ENCODE measurements at places on chromosomes 12 and 14. TPM values are rescaled to one million over a fixed set of nuclear protein-coding genes. Genes with fewer than 3 reads are reported as not detected.

DNA sequence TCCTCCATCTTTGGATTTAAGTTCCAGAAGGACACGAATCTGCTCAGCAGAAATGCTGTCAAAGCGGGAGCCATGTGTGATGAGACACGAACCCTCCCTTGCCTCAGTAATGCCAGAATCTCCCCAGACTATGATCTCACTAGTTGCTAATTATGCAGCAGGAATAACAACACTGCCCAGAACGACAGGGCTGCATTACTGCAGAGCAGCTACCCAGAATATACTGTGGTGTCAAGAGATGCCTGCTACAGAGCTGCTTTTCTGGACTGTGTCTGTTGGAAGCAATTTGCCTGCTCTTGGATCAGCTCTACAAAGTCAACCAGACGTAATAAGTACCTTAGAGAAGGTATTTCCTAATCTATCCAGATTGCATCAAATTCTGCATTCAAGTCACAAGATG, 5.5 kb downstream of the CSRNP2 start:
- DNase-seq = no peak
- no peaks in the 10 kb centered on the region for H3K36me3 ChIP-seq
- H3K27me3 ChIP-seq = no peaks in the 10 kb centered on the region
- H3K4me1 ChIP-seq = peaks cover 5% of the 10 kb centered on the region

- H3K4me3 ChIP-seq = no peak overlapping the region
- no peaks in the 10 kb centered on the region for H3K36me3 ChIP-seq
- no peak overlapping the region for H3K27ac ChIP-seq
- peaks cover 12% of the 10 kb centered on the region for H3K4me1 ChIP-seq
- H3K27me3 ChIP-seq = no peaks in the 10 kb centered on the region
Measured at GRCh38 chr12:96247563-96247962, 53.4 kb downstream of the ELK3 start.

DNA sequence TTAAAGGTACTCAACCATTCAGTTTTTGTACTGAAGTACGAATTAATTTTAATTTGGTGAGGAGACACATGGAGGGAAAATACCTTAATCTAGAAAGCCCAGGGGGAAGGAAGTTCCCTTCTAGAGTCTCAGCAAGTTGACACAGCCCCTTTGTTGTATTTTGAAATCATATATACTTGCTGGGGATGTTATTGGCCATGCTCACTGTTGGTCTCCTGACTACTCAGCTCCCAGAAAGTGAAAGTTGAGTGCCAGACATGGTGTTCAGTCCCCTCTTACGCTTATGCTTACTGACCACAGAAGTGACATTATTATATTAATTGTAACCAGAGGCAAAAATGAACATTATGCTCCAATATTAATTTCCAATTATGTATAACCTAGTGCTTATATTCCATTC, 28.1 kb downstream of the ARF6 start:
- no peaks in the 10 kb centered on the region for H3K27me3 ChIP-seq
- no peak overlapping the region for H3K4me3 ChIP-seq
- no peak overlapping the region for H3K27ac ChIP-seq
- H3K4me1 ChIP-seq = peaks cover 2% of the 10 kb centered on the region

GRCh38 chr14:98404811-98405210, 867.2 kb downstream of the BCL11B start:
- H3K4me3 ChIP-seq = no peak overlapping the region
- H3K27me3 ChIP-seq = no peaks in the 10 kb centered on the region
- no peaks in the 10 kb centered on the region for H3K36me3 ChIP-seq
- no peak for DNase-seq

CACNA2D4 gene
- total RNA-seq = 7.3 TPM

GRCh38 chr12:126418400-126418799, 1353.2 kb downstream of the AACS start:
- H3K4me1 ChIP-seq = no peaks in the 10 kb centered on the region
- H3K27ac ChIP-seq = no peak overlapping the region
- DNase-seq = no peak
- H3K36me3 ChIP-seq = no peaks in the 10 kb centered on the region
- H3K27me3 ChIP-seq = no peaks in the 10 kb centered on the region
- H3K4me3 ChIP-seq = no peak overlapping the region

KRT6A gene
- total RNA-seq = not detected

ERP27 gene
- 11.0 TPM for total RNA-seq

GRCh38 chr12:19856389-19856788, 417.1 kb downstream of the AEBP2 start:
- no peak overlapping the region for H3K27ac ChIP-seq
- no peak overlapping the region for H3K4me3 ChIP-seq
- no peaks in the 10 kb centered on the region for H3K27me3 ChIP-seq
- DNase-seq = no peak
- peaks cover 3% of the 10 kb centered on the region for H3K4me1 ChIP-seq
- H3K36me3 ChIP-seq = no peaks in the 10 kb centered on the region

TSPAN19 gene
- 0.66 TPM for total RNA-seq

REM2 gene
- total RNA-seq = 0.63 TPM

DNA sequence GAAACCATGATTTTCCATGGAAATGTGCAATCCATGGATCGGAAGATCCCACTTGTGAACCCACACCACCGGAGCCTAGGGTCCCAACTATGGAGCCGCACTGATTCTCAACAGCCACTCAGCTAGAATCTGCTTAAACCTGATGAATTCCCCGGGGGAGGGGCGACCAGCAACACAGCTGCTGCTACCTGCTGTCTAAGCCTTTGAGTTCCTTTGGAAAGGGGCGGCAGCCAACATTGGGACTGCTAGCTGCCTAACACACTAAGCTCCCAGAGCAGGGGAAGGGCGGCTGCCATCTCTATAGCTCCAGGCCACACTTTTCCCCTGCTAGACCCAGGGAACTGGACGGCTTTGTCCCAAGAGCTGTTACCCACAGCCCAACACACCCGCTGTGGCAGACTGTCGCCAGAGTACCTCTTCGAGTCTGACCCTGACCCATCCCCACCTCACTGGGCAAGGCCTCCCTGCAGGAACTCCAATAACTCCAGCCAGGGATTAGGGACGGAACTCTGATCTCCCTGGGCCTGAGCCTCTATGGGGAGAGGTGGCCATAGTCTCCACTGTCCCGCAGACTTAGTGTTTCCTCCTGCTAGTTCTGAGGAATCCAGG, 205.8 kb upstream of the SLC16A7 start:
- no peak overlapping the region for H3K27ac ChIP-seq
- H3K36me3 ChIP-seq = no peaks in the 10 kb centered on the region
- DNase-seq = no peak
- no peaks in the 10 kb centered on the region for H3K27me3 ChIP-seq
- H3K4me3 ChIP-seq = no peak overlapping the region

RNASE7 gene
- not detected for total RNA-seq

GRCh38 chr12:67942724-67943123, 46.5 kb upstream of the IFNG-AS1 start:
- no peaks in the 10 kb centered on the region for H3K4me1 ChIP-seq
- H3K36me3 ChIP-seq = no peaks in the 10 kb centered on the region

- DNase-seq = peak; percentile 79
- H3K4me3 ChIP-seq = no peak overlapping the region
- H3K27ac ChIP-seq = no peak overlapping the region
- no peaks in the 10 kb centered on the region for H3K36me3 ChIP-seq
- no peaks in the 10 kb centered on the region for H3K27me3 ChIP-seq
Measured at GRCh38 chr14:102574281-102575159, 17.9 kb upstream of the RCOR1 start.

- no peaks in the 10 kb centered on the region for H3K4me1 ChIP-seq
- H3K27ac ChIP-seq = no peak overlapping the region
- H3K36me3 ChIP-seq = no peaks in the 10 kb centered on the region
- no peaks in the 10 kb centered on the region for H3K27me3 ChIP-seq
- no peak overlapping the region for H3K4me3 ChIP-seq
- DNase-seq = no peak
Measured at GRCh38 chr14:24417832-24418491, 11.5 kb downstream of the CBLN3 start.

GRCh38 chr12:75428767-75429166, 37.9 kb downstream of the GLIPR1L2 start:
- no peak overlapping the region for H3K27ac ChIP-seq
- no peaks in the 10 kb centered on the region for H3K36me3 ChIP-seq
- no peak overlapping the region for H3K4me3 ChIP-seq
- no peak for DNase-seq
- H3K4me1 ChIP-seq = no peaks in the 10 kb centered on the region

PTHLH gene
- 0.72 TPM for total RNA-seq

- H3K27ac ChIP-seq = no peak overlapping the region
- no peaks in the 10 kb centered on the region for H3K36me3 ChIP-seq
- no peaks in the 10 kb centered on the region for H3K4me1 ChIP-seq
- DNase-seq = no peak
- no peaks in the 10 kb centered on the region for H3K27me3 ChIP-seq
Measured at GRCh38 chr14:33068626-33069025, 129.9 kb downstream of the NPAS3 start.

CRACR2A gene
- total RNA-seq = 6.1 TPM

DNA sequence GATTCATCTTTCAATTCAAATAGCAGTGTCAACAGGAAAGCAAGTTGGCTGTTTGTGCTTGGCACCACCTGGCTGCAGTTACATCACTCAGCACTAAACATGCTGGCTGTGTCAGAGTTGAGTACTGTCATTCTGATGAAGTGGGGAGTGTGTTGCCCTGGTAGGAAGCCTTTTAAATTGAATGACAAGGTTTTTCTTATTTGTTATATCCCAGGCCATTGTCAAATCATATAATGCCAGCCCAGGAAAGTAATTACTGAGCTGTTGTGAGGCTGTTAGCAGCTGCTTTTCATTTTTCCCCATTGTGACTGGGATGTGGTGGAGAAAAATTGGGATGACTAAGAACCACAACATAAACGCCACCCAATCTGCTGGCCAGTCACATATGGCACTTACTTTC, 106.5 kb upstream of the PRKD1 start:
- H3K36me3 ChIP-seq = no peaks in the 10 kb centered on the region
- H3K4me1 ChIP-seq = no peaks in the 10 kb centered on the region
- H3K27me3 ChIP-seq = no peaks in the 10 kb centered on the region
- no peak overlapping the region for H3K27ac ChIP-seq

CCDC92 gene
- 41.4 TPM for total RNA-seq

GRCh38 chr12:123485756-123486155, 27.8 kb downstream of the SNRNP35 start:
- no peaks in the 10 kb centered on the region for H3K36me3 ChIP-seq
- no peaks in the 10 kb centered on the region for H3K27me3 ChIP-seq
- no peak overlapping the region for H3K4me3 ChIP-seq
- DNase-seq = no peak
- no peaks in the 10 kb centered on the region for H3K4me1 ChIP-seq

DNA sequence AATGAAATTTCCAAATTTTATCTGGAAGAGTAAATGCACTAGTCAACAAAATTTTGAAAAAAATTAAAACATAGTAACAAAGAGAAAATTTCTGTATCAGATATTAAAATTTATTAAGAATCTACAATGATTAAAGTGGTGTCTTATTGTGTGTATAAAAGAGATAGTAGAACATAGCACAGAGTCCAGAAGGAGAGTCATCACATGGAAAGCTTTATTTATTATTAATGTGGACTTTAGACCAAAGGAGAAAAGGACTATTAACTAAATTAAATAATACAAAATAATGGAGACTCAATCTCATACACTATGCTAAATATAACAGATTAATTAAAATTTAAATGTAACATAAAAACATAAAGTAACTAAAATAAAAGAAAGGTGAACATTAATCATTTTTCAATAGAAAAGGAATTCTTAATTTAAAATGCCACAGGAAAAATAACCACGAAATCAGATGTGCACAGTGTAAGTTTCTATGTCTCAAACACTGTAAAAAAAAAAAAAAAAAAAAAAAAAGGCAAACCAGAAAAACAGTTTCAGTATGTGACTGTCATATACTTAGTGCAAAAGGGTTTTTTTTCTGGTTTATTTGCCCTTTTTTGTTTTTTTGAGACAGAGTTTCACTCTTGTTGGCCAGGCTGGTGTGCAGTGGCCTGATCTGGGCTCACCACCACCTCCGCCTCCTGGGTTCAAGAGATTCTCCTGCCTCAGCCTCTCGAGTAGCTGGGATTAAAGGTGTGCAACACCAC, 95.4 kb downstream of the MYF5 start:
- H3K4me1 ChIP-seq = no peaks in the 10 kb centered on the region
- no peaks in the 10 kb centered on the region for H3K27me3 ChIP-seq
- no peak for DNase-seq
- no peak overlapping the region for H3K27ac ChIP-seq
- no peaks in the 10 kb centered on the region for H3K36me3 ChIP-seq
- no peak overlapping the region for H3K4me3 ChIP-seq

GRCh38 chr14:93303659-93304058, 29.2 kb downstream of the BTBD7 start:
- H3K4me1 ChIP-seq = peaks cover 19% of the 10 kb centered on the region
- H3K27me3 ChIP-seq = no peaks in the 10 kb centered on the region
- no peak overlapping the region for H3K4me3 ChIP-seq
- no peak for DNase-seq
- H3K27ac ChIP-seq = no peak overlapping the region

AMIGO2 gene
- total RNA-seq = 8.7 TPM

ALDH1L2 gene
- 17.2 TPM for total RNA-seq

KLHL33 gene
- total RNA-seq = 0.72 TPM

GRCh38 chr12:57549909-57550640, at the start of gene KIF5A:
Gene KIF5A (plus strand): TSS chr12:57550044. CDS start chr12:57550272, 228 bp downstream.
- no peaks in the 10 kb centered on the region for H3K4me1 ChIP-seq
- H3K27ac ChIP-seq = no peak within 1 kb of the TSS
- H3K4me3 ChIP-seq = no peak within 1 kb of the TSS
- H3K27me3 ChIP-seq = peaks cover 17% of the 10 kb centered on the region
- peak; percentile 35 for DNase-seq

DYNLL1 gene
- 258 TPM for total RNA-seq

SMIM41 gene
- total RNA-seq = 0.31 TPM

DNA sequence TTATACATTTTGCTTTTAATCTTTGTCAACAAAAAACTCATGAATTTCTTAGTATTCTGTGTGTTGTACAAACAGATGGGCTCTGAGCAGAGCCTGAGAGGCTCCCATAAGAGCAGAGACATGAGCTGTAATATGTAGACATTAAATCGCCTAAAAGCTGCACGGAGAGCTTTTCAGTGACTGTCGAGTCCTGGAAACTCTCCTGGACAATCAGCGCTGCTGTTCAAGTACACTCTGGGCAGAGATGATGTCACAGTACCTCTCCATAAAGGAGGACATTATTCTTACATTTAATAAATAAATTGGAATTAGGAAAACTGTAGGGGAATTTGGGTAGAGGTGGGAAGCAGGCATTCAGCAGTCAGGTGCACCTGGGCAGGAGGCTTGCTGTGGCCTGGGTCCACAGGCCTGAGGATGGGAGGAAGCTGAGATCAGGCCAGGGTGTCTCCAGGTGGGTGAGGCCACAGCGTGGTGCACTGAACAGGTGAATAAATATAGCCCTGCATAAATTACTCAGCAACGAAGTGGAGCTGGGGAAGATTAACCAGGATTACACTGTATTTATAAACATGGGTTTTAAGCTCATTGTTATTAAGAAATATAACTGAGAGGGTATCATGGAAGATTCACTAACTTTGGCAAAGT, 13.3 kb upstream of the TCL1A start:
- no peaks in the 10 kb centered on the region for H3K36me3 ChIP-seq
- H3K27ac ChIP-seq = no peak overlapping the region
- no peak overlapping the region for H3K4me3 ChIP-seq
- no peak for DNase-seq
